Coronary artery (tissue), 2 donors: ENCODE measurements at places on chromosomes 16 and 17.

DNA sequence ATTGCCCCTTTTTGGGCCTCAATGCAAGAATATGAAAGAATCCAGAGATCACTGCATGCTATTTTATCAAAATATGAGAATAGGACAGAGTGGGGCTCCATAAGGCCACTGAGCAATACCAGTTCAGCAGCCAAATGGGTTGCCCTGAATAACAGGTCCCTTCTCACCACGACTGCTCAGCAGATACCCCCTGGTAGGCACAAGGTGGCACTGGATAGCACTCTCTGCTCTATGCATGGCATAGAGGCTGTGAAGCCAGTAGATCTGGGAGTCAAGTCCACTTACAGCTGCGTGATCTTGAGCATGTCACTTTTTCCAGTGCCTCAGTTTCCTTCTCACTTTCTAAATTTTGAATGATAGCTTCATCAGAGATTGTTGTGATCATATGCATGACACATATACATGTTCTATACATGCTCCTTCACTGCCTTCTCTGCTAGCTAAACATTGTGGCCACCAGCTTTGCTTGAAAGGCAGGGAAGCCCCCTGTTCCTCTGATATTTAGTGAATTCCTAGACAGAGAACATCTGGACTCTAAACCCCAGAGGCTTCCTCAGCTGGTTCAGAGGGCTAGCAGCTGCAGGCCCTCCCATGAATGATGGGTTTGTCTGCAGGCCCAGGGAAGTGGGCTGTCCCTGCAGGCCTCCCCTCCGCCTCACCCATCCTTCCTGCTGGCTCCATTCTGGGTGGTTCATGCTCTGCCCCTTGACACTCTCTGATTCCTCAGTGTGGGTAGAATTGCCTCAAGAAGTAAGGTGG is 84.9 kb upstream of the ASIC2 start:
- no peak for DNase-seq

GRCh38 chr17:6019959-6020358 is 50.2 kb upstream of the WSCD1 start:
- DNase-seq = peak; percentile 49

DNA sequence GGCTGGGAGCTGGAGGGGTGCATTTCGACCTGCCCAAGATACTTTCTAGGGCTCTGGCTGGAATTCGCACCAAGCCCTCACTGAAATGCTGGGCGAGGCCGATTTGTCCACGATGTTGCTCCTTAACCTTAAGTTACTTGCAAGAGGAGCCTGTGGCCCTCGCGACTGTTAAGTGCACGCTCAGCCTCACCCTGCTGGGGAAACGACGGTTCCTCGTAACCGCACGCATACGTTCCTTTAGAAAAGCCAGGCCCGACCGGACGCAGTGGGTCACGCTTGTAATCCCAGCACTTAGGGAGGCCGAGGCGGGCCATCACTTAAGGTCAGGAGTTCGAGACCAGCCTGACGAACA is 607 bp upstream of the NCOR1 start:
- no peak for DNase-seq

GRCh38 chr17:39150104-39150634 is 1.3 kb downstream of the PLXDC1 start:
- no peak for DNase-seq

DNA sequence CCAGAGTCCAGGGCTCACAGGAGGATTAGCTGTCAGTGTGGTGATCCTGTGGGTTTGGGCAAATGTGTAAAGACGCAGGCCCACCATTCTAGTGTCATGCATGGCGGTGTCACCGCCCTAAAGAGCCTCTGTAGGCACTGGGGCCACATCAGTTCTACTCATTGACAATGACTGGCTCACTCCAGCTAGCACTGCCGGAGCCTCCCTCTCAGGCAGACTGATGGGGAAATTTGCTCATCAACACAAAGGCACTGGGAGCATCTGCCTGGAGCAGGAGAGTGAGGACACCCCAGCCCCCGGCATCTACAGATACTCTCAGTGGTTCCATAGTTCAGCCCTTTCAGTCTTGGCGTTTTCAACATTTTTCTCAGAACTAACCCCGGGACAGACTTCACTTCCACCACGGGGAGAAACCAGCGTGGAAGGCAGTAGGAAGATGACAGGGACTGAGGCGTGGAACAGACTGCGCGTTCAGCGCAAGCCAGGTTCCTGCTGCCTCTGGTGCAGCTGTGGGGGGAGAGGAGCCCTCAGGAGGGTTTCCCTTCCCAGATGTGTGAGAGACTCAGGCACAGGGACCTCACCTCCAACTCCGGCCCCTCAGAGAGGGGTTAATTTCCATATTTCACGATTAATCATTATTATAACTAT is 256.6 kb downstream of the RBFOX3 start:
- no peak for DNase-seq

DNA sequence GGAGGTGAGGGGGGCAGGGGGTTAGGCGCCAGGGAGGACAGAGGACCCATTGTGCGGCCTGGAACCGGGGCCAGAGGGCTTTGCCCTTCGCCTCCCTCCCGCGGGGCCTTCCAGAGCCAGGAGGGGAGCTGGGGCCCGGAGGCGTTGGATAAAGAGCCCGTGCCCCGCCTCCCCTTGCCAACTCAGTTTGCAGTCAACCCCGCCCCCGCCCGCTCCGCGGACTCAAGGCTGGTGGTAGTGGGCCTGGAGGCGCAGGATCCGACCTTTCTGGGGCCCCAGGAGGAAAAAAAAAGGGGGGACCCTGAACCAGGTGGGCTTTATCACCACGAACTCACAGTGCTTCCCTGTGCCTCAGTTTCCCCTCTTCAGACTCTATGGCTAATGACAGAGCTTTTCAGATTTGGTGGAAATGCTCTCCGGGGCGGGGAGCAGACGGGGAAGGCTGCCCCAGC is 2.0 kb upstream of the SPHK1 start:
- DNase-seq = no peak
